B cell (primary cell): ENCODE measurements at places on chromosomes 7 and 10. TPM values are rescaled to one million over a fixed set of nuclear protein-coding genes. Genes with fewer than 3 reads are reported as not detected.

DNA sequence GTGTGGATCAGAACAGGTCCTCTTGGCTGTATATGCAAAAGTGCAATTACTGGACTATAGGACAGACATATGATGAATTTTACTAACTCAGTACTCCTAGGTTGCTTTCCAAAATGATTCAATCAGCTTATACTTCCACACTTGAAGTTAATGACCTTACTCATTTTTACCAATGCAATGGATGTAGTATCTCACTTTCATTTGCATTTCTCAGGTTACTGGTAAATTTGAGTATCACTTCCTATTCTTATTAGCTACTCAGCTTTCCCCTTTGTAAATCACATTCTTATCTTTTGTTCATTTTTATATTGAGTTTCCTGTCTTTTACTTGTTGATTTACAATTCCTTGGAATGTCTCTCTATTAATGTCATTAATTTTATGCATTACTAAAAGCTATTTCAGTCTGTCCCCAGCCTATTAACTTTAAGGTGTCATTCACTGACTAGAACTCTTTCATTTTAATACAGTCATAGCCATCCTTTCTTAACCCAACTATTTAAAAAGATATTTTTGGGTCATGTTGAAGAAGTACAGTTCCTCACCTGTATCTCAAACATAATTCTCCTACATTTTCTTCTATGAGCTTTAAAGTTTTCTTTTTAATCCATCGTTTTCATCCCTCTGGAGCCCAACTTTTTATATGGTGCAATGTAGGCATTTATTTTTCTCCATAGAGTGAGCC lies 88.6 kb downstream of the VIM start:
- no peak for DNase-seq

GRCh38 chr10:46283580-46284285 lies 3.1 kb upstream of the ANTXRL start:
- DNase-seq = no peak

DNA sequence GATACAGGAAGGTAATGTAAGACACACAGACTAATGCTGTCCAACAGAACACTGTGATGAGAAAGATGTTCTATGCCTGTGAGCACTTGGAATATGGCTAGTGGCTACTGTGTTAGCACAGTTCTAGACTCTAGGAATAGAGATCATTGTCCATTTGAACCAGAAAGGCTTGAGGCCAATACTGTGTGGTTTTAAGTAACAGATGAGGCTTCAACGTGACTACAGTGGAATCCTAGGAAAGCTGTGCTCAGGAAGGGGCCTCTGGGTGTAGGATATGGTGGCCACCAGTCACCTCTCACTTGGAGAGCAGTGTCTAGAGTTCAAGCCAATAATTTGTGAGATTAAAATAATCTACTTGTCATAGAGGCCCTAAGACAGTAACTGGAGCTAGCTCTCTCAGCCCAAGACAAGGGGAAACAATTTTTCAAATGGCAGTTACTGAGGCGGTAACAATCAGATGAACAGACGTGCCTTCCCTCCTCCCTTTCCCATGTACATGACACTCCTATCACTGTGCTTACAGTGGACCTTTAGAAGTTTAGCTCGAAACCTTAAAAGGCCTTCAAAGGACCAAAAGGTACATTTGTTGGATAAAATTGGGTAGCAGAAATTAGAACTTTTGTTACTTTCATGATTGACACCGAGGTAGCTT lies 10.2 kb downstream of the ZDHHC16 start:
- no peak for DNase-seq

DNA sequence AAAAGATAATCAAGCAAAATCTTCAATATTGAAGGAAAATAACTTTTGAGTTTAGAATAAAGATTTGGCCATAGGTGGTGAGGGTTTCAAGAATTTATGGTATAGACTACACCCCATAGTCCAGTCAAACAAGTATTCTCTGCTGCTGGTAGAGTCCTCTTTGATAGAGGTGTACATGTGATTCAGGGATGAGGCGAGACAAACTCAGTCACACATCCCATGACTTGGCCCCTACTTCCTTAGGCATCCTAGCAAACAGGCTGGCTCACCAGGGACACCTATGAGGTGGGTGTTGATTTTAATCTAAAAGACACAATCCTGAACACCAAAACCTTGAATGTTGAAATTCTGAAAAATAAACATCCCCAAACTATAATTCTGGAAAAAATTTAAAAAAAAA lies 78.1 kb upstream of the SLC25A13 start:
- DNase-seq = no peak

NAT16 gene
- not detected in 2 replicates for polyA plus RNA-seq

- no peak for DNase-seq
Measured at GRCh38 chr10:11886138-11886474, 63.0 kb downstream of the PROSER2 start.

DNA sequence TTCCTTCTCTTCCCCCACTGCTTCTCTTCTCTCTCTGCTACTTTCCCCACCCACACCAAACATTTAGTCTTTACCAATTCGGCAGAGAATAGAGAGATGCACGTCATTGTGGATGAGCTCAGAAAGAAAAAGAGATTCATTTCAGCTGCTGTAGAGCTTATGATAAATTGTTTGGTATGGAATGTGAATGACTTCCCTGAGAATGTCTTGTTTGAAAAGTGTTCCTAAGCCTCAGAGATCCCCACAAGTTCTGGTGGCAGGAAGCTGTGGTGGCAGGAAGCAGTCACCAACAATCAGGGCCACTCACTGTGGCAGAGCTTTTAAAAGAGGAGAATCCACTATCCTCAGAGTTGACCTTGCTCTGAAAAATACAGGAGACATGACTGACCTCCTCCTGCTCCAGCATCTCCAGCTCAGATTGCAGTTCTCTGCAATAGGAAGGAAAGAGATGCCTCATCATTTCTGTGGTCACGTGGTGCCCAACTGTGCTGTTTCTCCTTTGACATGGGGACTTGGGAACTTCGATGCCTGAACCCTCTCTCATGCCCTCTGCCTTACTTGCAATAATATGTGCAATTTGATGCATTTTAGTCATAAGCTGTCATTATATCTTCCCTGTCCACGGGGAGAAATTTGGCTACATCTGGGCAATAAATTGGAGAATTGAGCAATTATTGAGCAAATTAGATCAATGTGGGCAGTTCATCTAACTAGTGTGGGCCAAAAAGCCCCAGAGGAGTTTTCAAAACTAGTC lies 76.5 kb downstream of the BMPER start:
- no peak for DNase-seq

UPK3B gene
- 1.2 and 2.8 TPM in 2 replicates for polyA plus RNA-seq

DNA sequence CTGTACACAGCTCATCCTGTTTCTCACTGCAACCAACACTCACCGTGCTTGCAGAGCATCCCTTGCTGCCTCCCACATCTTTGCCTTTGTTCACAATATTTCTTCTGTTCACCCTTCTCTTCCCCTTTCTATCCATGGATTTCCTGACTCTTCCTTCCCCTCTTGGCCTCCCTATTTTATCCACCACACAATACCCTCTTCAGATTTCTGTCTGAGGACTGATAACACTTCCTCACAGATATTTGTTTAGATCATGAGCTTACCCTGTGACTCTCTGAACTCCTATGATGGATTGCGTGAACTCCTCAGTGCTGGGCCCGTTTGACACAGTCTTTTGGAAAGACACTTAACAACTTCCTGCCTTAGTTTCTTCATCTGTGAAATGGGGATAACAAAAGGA lies 62.8 kb upstream of the GPR158 start:
- no peak for DNase-seq

- DNase-seq = no peak
Measured at GRCh38 chr10:51241461-51241860, 167.2 kb downstream of the PRKG1 start.

GRCh38 chr10:80202934-80203834 lies 2.2 kb downstream of the ANXA11 start:
- peak; percentile 71 for DNase-seq

ELOVL3 gene
- not detected in 2 replicates for polyA plus RNA-seq

DNA sequence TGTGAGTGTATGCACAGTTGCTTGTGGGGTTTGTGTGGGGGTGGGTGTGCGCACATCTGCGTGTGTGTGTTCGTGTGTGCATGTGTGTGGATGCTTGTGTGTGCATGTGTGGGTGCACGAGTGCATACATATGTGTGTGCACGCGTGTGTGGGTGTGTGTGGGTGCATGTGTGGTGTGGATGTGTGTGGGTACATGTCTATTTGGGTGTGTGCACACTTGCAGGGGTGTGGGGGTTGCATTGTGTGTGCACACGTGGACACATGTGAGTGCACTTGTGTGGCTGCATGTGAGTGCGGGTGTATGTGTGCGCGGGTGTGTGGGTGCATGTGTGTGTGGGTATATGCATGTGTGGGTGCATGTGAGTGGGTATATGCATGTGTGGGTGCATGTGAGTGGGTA lies 73.7 kb downstream of the NKX6-2 start:
- DNase-seq = no peak

- DNase-seq = no peak
Measured at GRCh38 chr7:53205006-53205405, 169.6 kb downstream of the POM121L12 start.
